ENCODE measurements at places on chromosomes 4 and X.
A peak's percentile ranks its signal among the peaks of the same experiment; 100 is the strongest.

DNA sequence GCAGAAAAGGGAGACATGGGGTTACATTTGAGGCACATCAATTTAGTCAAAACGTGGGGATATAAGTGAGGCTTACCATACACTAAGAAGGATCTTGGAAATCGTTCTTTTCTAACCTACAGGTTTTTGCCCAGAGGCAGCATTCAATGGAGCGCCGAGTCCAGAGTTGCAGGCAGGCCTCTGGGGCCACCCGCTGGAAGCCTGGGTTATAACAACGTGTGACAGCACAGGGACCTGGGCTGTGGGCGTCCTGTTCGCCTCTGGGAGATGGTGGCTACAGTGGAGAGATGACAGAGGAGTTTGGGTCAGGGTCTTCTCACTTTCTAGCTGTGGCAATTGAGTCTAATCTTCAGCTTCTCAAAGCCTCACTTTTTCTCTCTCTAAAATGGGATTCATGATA is 53.9 kb downstream of the ENPP6 start:
- DNase-seq = no peak

GRCh38 chrX:136210243-136210642 is 41.0 kb downstream of the MAP7D3 start:
- no peak for DNase-seq

GRCh38 chr4:81590596-81590995 is 118.9 kb upstream of the RASGEF1B start:
- DNase-seq = no peak

DNA sequence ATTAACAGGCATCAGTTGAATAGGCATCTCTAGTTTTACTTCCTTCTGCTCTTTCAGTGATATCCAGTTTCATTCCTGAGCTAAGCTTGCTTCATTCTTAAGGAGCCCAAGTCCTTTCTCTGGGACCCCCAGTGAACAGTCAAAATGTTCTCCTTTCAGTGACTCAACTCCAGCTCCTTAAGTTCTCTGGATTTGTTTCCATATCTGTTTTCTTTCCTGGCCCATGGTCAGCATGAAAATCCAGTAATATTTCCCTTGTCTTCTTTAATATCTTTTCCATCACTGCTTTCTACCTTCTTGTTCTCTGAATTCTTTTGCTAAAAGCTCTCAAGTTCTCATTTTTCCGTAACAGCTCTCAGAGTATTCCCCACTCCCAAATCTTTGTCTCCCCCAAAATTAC is 25.5 kb downstream of the ADGRL3 start:
- DNase-seq = no peak

GRCh38 chr4:11546391-11547175 is 117.9 kb upstream of the HS3ST1 start:
- no peak for DNase-seq

DNA sequence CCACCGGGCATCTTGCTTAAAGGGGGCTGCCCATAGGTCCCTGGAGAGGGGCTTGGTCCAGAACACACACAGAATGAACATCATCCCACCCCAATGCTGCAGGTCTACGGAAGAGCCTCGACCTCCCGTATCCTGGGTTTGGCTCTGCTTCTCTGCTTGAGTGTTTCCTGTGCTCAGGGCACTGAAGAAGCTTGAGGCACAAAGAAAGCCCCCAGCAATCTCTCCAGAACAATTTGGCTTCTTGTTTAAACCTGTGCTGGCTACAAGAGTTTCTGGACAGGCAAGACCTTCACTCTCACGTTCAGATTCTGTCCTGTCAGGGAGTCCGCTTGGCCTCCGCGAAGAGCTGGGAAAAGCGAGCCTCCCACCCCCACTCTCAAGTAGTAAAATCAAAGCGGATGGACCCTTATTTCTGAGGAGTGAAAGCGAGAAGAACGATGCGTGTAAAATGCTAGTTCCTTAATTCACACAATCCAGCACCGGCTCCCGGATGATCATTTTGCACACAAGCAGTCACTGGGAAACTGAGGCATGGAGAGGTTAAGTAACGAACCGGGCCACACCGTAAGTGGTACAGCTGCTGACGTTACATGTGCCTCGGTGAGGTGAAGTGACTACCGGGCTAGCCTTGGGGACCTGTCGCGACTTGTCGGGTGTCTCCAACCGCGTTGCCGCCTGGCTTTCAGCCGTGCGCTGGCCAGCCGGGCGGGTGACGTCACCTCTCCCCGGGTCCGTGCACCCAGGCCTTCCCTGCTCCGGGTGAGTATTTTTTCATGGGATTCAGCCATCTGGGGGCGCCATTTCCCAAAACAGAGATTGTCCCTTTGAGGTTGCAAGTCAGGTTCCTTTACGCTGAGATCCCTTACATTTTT is 3.1 kb upstream of the SFRP2 start:
- DNase-seq = peak; percentile 73

GRCh38 chr4:57064811-57065711 is 45.1 kb downstream of the IGFBP7 start:
- no peak for DNase-seq

DNA sequence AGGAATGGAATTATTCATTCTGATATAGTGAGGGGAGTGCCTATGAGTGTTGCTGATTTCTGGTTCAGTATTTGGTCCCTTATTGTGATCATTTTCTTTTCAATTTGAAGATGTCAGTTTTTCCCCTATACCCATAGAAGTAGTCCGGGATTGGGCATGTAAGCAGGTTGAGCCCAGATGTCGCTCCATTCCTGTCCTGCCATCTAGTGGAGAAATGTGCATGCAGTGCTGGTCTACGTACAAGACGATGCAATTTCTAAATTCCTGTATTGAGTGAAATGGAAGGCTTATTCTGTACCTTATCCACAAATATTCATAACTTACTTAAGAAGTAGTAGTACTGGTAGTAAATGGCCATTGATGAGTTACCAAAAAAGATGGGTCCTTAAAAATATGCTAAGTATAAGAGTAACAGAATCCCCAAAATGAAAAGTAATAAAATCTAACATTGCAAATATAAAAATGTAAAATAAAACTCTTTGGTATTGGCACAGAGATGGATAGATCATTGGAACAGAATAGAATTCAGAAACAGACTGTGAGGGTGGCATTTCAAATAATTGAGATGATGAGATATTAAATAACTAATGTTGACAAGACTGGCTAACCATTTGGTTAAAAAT is 60.9 kb downstream of the UGT8 start:
- no peak for DNase-seq

DNA sequence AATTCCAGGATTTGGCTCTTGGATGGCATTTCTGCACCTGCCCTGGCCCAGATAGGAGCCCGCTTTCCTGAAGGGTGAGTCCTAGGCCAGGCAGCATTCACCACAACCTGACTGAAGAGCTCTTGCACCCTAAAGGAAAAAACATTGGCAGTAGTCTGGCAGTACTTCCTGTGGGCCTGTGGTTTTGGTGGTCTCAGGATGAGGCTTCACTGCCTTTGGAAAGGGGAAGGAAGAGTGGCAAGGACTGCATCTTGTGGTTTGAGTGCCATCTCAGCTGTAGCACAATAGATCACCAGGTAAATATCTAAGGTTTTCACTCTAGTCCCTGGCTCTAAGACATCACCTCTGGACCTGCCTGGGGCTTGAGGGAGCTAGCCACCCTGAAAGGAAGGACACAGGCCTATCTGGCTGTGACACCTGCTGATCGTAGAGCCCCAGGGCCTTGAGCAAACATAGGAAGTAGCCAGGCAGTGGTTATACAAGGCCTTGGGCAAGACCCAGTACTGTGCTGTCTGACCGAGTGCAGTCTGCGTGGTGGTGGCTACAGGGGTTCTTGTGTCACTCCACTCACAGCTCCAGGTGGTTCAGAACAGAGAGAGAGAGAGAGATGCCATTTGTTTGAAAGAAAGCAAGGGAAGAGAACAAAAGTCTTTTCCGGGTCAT is 28.5 kb upstream of the PRRG1 start:
- no peak for DNase-seq

DNA sequence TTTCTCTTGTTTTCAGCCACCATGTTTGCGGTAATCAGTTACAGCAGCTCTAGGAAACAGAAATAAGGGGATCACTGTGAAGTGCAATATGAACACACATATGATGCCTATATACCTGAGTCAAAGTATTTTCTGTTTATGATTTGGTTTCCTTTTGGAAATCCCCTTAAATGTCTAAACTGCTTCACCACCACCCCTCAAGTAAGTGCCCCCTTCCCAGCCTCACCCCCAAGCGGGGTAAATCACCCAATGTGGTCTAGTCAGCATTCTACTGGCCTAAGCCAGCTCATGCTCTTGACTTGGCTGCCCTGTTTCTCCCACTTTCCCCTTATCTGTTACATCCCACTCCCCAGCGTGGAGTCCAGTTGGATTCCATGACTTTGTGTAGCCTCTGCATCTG is 176.5 kb downstream of the QDPR start:
- DNase-seq = no peak

Measured in activated CD8-positive, alpha-beta memory T cell treated with anti-CD3 and anti-CD28 coated beads, Interleukin-2, amount 50 U/mL, for 48 hours (primary cell).